ENCODE measurements at places on chromosomes 4 and X. TPM values are rescaled to one million over a fixed set of nuclear protein-coding genes. Genes with fewer than 3 reads are reported as not detected.

KLKB1 gene
- 92.5 TPM for total RNA-seq

GRCh38 chr4:120263618-120264017 lies 197.0 kb upstream of the MAD2L1 start:
- H3K36me3 ChIP-seq = no peaks in the 10 kb centered on the region
- H3K4me3 ChIP-seq = no peak overlapping the region
- no peaks in the 10 kb centered on the region for H3K27me3 ChIP-seq
- H3K27ac ChIP-seq = no peak overlapping the region
- DNase-seq = no peak
- H3K4me1 ChIP-seq = no peaks in the 10 kb centered on the region

- no peak overlapping the region for H3K27ac ChIP-seq
- H3K4me3 ChIP-seq = no peak overlapping the region
- H3K4me1 ChIP-seq = no peaks in the 10 kb centered on the region
- H3K27me3 ChIP-seq = no peaks in the 10 kb centered on the region
- no peak for DNase-seq
These were observed 120.3 kb downstream of the MAD2L1 start for GRCh38 chr4:119946359-119946758.

DNA sequence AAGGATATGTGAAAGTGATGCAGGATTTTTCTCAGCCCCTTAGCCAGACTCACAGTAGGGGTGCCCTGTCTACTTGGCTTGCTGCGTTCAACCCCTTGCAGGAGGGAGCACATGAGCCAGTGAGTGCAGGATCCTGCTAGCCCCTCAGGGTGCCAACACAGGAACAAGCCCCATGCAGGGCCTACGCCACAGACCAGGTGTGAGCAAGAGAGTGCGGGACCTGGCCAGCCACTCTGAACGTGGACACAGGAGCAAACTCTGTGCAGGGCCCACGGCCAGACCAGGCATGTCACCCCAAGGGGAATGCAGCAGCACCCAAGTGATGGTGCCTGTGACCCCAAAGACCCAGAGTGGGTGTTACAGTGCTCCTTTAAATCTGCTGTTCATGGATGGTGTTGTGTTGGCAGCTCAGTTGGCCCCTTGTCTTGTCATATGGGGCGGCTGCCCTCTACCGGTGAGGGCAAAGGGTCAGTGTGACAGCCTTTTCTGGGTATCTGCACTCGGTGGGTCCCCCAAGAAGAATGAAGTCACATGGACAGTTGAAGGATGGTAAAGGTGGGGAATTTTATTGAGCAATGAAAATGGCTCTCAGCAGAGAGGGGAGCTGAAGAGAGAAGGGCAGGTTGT lies 188.4 kb upstream of the MAOA start:
- H3K4me1 ChIP-seq = no peaks in the 10 kb centered on the region
- no peak overlapping the region for H3K4me3 ChIP-seq
- no peak for DNase-seq
- no peak overlapping the region for H3K27ac ChIP-seq

GRCh38 chrX:140034916-140035315 lies 69.6 kb upstream of the CXorf66 start:
- no peaks in the 10 kb centered on the region for H3K4me1 ChIP-seq
- H3K27me3 ChIP-seq = no peaks in the 10 kb centered on the region
- no peak overlapping the region for H3K27ac ChIP-seq
- H3K36me3 ChIP-seq = no peaks in the 10 kb centered on the region

DNA sequence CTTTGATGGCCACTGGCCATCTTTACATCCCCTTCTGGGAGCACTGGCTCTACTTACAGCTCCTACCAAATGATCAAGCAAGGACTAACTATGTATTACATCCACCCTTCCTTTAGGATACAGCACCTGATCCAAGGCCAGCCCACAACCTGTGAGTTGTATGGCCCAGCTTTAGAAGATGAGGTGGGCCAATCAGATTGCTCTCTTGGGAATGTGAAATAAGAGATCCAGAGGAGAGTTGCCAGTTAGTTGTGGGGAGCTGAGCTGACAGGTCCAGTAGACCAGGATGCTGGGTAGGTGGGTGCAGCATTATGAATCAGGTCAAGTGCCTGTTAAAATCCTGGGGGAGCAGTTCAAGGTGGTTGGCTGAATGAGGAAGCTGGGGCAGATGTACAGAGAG lies 111.5 kb downstream of the GNL3L start:
- H3K27ac ChIP-seq = no peak overlapping the region
- no peaks in the 10 kb centered on the region for H3K4me1 ChIP-seq
- H3K4me3 ChIP-seq = no peak overlapping the region
- no peak for DNase-seq
- H3K27me3 ChIP-seq = no peaks in the 10 kb centered on the region

DNA sequence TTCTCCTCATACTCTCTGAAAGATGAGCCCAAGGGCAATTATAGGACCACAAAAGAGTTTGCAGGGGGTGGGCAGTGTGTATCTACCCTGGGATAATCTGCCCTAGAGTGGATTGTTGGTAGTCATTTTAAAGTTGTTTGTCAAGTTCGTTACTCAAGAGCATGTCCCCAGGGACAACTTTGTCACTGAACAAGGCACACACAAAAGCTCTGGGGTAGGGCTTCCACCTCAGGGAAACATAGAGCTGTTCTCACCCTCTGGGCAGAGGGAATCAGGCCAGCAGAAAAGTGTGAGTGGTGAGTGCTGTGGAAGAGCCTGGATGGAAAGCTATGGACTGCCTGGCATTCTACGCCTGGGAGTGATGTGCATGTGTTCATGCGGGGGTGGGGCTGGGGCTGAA lies 23.3 kb upstream of the LEF1 start:
- H3K27ac ChIP-seq = no peak overlapping the region
- H3K36me3 ChIP-seq = no peaks in the 10 kb centered on the region
- H3K4me3 ChIP-seq = no peak overlapping the region
- no peaks in the 10 kb centered on the region for H3K27me3 ChIP-seq
- no peak for DNase-seq

DNA sequence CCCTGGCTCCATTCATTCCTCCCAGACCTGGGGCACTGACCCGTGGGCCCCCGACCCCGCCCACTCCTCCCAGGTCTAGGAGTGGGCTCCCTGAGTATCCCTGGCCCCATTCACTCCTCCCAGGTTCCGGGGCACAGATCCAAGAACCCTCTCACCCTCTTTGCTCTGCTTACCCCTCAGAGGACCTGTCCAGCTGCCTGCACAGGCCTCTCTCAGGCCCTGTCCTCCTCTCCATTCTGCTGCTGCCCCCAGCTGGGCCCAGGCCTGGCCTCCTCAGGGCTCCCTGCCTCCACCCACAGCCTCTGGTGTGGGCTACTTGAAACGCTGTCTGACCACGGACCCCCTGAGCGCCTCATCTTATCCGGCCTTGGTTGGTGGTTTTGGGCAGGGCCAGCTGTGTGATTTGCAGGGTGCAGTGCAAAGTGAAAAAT lies 217.7 kb upstream of the PSAPL1 start:
- H3K27me3 ChIP-seq = no peaks in the 10 kb centered on the region
- no peaks in the 10 kb centered on the region for H3K4me1 ChIP-seq
- DNase-seq = peak; percentile 10
- H3K27ac ChIP-seq = no peak overlapping the region
- no peak overlapping the region for H3K4me3 ChIP-seq
- H3K36me3 ChIP-seq = no peaks in the 10 kb centered on the region

- no peaks in the 10 kb centered on the region for H3K27me3 ChIP-seq
- no peak for DNase-seq
- H3K4me3 ChIP-seq = no peak overlapping the region
- no peaks in the 10 kb centered on the region for H3K4me1 ChIP-seq
These were observed 2370.7 kb downstream of the PCDH7 start for GRCh38 chr4:33090910-33091309.

DNA sequence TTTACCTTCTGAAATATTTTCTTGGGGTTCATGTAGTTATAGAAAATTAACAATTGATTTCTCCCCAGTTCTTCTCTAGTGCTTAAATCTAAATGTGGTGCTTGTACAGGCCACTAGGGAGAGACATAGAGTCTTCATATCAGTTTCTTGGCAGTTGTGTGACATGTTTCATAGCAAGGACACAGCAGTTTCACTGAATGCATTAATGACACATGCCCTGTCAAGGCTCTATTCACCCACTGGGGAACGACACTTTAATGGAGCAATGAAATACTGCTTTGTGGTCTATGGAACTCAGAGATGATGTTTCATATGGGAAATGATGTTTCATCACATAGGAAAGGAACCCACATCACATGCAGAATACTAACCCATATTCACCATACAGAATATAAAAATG lies 2.8 kb downstream of the VEGFC start:
- H3K36me3 ChIP-seq = no peaks in the 10 kb centered on the region
- no peak overlapping the region for H3K27ac ChIP-seq
- no peak overlapping the region for H3K4me3 ChIP-seq
- peaks cover 9% of the 10 kb centered on the region for H3K4me1 ChIP-seq
- peaks cover 4% of the 10 kb centered on the region for H3K27me3 ChIP-seq

- H3K36me3 ChIP-seq = no peaks in the 10 kb centered on the region
- H3K27ac ChIP-seq = no peak overlapping the region
- H3K4me3 ChIP-seq = no peak overlapping the region
These were observed 430.5 kb upstream of the PABPC4L start for GRCh38 chr4:134632056-134632455.

DNA sequence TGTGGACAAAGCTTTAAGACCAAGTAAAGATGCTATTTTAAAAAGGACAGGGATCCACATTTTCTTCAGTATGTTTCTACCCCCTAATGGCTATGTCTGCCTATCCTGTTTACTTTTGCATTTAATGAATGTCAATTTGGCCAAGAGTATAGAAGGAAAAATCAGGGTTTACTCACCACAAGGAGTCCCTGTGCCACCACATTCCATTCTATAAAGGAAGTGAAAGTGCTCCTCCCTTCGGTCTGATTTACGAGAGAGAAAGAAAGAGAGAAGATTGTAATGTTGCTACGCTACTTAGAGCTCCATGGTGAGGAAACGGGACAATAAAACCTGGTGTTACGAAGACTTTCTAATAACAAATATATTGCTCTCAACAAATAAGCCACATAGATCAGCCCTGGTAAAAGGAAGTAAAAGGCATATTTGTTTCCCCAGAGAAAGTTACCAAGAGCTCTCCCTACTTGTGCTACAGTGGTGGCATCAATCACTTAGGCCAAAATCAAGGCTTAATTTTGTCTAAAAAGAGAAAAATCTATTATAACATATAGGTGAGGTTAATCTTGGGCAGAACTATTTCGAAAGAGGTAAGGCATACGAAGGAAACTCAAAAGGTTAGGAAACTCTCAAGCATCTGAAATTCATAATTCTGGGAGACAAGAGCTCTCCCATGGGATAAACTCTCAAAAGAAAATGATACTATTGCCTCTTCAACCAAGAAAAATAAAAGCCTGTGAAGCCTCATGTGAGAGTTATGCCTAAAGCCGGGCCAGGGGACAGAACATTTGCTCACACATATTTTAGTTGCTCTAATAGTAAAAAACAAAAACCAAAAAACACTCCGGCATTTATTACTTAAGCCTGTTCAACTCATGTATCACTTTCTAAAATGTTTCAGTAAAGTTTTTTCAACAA lies 29.5 kb downstream of the TAPT1 start:
- H3K36me3 ChIP-seq = no peaks in the 10 kb centered on the region
- no peak for DNase-seq
- H3K4me3 ChIP-seq = no peak overlapping the region
- no peak overlapping the region for H3K27ac ChIP-seq

DNA sequence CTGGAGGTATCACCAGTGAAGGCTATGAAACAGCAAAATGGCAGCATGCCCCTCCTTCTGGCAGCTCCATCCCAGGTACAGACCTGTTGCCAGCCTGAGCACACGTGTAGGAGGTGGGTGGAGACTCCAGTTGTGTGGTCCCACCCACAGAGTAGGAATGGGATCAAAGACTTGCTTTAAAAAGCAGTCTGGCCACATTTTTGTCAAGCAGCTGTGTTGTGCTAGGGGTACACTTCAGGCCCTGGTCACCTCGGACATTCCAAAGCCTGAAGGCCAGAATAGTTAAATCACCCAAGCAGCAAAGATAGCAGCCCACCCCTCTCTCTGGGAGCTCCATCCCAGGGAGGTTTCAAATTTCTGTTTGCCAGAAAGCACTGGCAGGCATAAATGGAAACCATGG lies 20.3 kb upstream of the AMBN start:
- DNase-seq = no peak
- no peaks in the 10 kb centered on the region for H3K36me3 ChIP-seq
- H3K27ac ChIP-seq = no peak overlapping the region
- H3K4me1 ChIP-seq = no peaks in the 10 kb centered on the region
- no peak overlapping the region for H3K4me3 ChIP-seq

TENT5D gene
- total RNA-seq = not detected

HSFX4 gene
- not detected for total RNA-seq

ATOH1 gene
- not detected for total RNA-seq

GRCh38 chrX:39897741-39898097 lies 200.0 kb downstream of the BCOR start:
- no peaks in the 10 kb centered on the region for H3K4me1 ChIP-seq
- DNase-seq = no peak
- H3K27ac ChIP-seq = no peak overlapping the region
- no peak overlapping the region for H3K4me3 ChIP-seq
- H3K36me3 ChIP-seq = no peaks in the 10 kb centered on the region
- H3K27me3 ChIP-seq = no peaks in the 10 kb centered on the region

DNA sequence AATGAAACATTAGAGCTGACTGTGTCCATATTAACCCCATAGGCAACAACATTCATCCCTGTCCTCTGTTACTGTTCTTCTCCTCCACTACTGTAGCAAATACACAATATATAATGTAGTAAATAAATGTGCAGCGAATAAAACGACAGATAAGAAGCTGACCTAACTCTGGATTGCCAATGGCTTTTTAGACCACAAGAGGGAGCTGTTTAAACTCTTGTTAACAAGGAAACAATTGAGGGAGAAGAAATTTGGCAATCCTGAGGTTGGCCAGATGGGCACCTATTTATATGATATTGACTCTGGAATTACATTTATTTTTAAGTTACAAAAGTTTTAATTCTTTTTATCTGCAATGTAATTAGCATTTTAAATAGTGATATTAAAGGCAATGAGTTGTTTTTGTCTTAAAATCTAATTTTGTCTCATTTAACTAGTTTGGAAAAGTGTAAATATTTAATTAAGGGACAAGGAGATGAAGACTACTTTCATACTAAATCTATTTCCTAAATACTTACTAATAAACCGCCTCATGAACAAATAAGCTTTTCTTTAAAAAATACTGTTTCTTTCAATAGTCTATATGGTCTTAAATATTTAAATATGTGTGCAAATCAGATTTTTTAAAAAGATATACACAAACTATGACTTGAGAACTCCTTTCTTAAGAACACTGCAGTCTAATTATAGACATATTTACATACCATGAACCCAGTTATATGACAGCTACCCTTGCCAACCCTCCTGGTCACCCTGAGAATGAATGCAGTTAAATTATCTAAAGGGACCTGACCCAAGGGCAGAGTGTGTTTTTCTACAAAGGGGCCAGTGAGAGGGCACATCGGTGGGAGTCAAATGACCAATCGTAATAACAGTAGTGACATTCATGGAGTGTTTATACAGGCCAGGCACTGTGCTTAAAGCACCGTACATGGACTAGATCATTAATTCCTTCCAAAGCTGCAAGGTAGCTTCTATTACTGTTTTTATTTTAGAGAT lies 52.9 kb upstream of the HPF1 start:
- no peak overlapping the region for H3K4me3 ChIP-seq
- H3K27ac ChIP-seq = no peak overlapping the region
- no peaks in the 10 kb centered on the region for H3K4me1 ChIP-seq
- H3K27me3 ChIP-seq = no peaks in the 10 kb centered on the region

KIAA1210 gene
- total RNA-seq = not detected

- H3K36me3 ChIP-seq = no peaks in the 10 kb centered on the region
- H3K4me3 ChIP-seq = no peak overlapping the region
- H3K27me3 ChIP-seq = no peaks in the 10 kb centered on the region
- no peaks in the 10 kb centered on the region for H3K4me1 ChIP-seq
- DNase-seq = no peak
These were observed 285.6 kb downstream of the SHOX start for GRCh38 chrX:916230-916599.

TAF1 gene
- total RNA-seq = 12.0 TPM

GPC3 gene
- total RNA-seq = 1.3 TPM
